ENCODE measurements at places on chromosomes 1 and 21.

DNA sequence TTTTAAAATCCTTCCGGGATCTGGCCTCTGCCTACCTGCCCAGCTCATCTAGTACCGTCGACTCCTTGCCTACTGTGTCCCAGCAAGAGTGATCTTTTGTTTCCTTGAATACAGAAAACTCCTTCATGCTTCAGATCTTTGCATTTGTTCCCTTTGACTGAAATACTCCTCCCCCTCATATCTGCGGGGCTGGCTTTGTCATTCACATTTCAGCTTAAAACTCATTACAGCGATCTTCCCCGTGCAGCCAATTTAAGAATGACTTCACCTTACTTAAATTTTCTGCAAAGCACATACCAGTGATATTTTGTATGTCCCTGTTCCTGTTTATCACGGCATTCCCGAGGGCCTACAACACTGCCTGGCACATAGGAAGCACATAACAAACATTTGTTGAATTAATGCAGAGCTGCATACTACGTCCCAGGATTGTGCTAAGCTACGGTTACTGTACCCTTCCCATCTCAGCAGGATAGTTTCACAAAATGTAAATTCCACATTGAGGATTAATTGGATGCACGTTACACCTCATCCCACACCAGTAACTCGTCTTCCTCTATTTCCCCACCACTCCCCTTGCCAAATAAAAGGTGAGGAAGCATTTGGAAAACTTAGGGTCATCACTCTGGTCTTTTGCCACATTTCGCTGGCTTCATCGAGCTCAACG lies 837 bp upstream of the DESI2 start:
- DNase-seq: no peak

DNA sequence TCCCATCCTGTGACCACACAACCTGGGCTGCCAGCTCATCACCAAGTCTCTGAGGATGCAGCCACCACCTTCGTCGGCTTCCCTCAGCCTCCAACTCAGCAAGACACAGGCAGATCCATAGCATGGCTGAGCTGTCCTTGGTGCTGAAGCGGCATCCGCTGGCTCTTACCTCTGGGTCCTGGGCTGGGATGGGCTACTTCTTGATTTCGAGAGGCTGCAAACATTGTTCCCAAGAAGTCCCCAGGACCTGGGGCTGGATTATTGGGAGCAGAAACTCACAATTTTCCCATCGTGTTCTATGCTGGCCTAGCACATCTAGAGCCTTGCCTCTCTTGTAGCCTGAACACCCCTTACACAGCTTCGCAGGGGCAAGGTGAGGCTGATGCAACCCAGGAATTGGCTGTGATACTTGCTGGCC lies 24.9 kb upstream of the C1QA start:
- DNase-seq: no peak

DNA sequence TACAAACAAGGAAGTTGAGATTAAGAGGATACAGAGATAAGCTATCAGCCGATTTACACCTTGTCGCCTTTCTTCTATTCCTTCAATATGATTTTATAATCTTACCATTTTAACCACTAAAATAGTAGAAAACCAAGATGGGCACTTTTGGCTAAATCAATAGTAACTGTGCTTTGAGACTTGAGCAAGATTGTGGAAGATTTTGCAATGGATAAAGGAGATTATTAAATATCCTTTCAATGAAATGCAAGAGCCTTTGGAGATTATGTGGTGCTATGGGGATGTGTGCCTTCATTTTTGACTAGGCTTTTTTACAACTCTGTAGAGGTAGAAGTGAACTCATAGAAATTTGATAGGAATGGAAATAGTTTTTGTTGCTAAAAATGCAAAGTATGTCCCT lies 33.7 kb downstream of the ADAMTS1 start:
- DNase-seq: no peak

- DNase-seq: no peak
Measured at GRCh38 chr1:156359973-156360372, 9.0 kb upstream of the RHBG start.

- DNase-seq: no peak
Measured at GRCh38 chr1:161954050-161954449, 69.6 kb downstream of the OLFML2B start.

DNA sequence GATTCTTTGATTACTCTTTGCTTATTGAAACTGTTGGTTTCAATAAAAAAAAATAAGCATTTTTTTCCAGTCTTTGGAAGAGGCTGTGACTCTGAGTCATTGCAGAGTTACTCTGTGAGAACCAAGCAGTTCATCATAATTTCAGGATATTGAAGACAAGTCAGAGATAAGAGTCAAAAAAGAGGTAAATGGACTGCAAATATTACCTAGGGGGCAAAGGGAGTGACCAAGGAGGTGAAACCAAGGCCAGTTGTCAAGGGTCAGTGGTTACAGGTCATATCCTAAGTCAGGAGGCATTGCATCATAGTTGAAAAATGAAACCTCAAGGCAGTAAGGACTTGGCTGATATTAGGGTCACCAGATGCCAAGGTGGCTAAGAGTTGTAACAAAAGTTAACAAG lies 597.1 kb upstream of the USP24 start:
- no peak for DNase-seq

DNA sequence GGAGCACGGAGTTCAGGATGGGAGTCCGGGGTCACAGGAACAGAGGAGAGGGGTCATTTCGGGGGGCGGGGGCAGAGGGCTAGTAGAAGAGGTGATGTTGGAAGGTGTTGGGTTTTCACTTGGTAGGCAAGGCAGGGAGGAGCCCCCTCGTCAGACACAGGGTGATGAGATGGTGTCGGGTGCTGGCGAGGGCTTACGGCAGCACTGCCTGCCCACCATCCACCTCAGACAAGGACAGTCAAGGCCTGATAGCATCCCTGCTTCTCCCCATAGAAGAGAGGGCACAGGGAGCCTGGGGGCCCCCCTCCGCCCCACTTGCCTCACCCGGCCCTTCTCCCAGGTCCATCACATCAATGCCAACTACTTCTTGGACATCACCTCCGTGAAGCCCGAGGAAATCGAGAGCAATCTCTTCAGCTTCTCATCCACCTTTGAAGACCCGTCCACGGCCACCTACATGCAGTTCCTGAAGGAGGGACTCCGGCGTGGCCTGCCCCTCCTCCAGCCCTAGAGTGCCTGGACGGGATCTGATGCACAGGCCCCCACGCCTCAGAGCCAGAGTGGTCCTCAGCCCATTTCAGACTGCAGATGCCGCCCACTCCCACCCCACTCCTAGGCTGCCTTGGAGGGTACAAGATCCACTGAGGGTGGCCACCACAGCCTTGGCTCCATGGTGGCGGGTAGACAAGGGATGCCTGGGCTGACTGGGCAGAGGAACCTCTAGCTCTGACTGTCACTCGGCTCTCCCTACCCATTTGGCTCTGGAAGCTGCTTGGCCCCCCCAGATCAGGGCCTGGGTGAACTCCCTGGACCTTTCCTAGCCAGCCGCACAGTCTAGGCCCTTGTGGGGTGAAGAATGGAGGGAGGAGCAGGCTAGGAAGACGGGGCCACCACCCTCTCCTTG lies 4.3 kb upstream of the MTFR1L start:
- no peak for DNase-seq

- no peak for DNase-seq
Measured at GRCh38 chr21:44931137-44931500, 8.7 kb upstream of the SLX9 start.

DNA sequence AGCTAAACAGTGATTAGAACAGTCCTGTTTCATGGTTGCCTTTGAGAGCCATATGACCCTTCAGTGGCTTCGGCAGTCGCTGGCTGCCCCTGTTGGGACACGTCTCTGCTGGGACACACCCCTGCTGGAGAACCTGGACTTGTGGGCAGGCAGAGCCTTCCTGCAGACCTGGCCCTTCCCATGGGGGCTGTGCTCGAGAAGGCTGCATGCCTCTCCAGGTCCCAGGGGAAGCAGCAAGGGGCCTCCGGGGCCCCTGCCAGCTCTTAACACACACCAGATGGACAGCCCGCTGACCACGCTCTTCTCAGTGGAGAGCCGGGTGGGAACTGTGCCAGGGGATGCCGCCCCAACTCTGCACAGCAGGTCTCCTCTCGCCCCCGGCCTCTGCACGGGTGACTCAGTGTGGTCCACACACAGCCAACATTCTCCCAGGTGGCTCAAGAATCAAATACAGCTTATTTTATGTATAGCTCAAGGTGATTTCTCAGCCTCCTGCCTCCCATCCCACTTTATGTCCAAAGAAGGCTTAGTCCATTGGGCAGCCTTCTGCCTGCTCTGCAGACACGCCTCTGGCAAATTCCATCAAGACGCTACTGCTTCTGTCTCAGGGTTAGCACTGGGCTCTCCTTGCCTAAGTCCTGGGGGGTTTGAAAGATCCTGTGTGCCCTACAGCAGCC lies 450.8 kb downstream of the KIF26B start:
- DNase-seq: no peak

GRCh38 chr1:29388170-29388569 lies 151.8 kb downstream of the PTPRU start:
- DNase-seq: no peak

GRCh38 chr1:203656796-203657747 lies 30.4 kb downstream of the ATP2B4 start:
- no peak for DNase-seq

- no peak for DNase-seq
Measured at GRCh38 chr1:227541796-227542152, 21.6 kb upstream of the ZNF678 start.

GRCh38 chr1:117284399-117285215 lies 73.9 kb upstream of the VTCN1 start:
- no peak for DNase-seq

- no peak for DNase-seq
Measured at GRCh38 chr1:32991386-32991785, 26.8 kb upstream of the RNF19B start.

- DNase-seq: no peak
Measured at GRCh38 chr1:185559151-185559550, 175.0 kb upstream of the HMCN1 start.

DNA sequence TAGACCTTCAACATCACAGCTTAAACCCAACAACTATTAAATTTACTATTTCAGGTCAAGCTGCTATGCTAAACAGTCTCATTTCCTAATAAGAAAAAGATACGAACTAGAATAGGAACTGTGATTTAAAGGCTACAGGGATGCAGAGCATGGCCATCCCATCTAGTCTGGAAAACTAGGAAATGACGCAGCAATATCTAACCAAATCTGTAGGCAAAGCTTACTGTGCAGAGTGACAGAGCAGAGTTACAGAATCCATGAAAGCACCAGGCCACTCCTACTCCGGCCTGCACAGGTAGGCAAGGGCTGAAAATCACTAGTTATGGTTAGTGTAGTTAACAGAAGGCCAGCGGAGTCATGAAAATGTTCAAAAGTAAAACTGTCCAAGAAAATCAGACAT lies 2.1 kb downstream of the HLCS start:
- no peak for DNase-seq

GRCh38 chr21:37623689-37624088 lies 257.1 kb downstream of the DYRK1A start:
- no peak for DNase-seq

- DNase-seq: no peak
Measured at GRCh38 chr1:162275622-162276175, 101.0 kb downstream of the SPATA46 start.

- no peak for DNase-seq
Measured at GRCh38 chr1:115437196-115437595, 99.1 kb upstream of the NGF start.

GRCh38 chr1:27481994-27482620 lies 7.9 kb downstream of the WASF2 start:
- no peak for DNase-seq

DNA sequence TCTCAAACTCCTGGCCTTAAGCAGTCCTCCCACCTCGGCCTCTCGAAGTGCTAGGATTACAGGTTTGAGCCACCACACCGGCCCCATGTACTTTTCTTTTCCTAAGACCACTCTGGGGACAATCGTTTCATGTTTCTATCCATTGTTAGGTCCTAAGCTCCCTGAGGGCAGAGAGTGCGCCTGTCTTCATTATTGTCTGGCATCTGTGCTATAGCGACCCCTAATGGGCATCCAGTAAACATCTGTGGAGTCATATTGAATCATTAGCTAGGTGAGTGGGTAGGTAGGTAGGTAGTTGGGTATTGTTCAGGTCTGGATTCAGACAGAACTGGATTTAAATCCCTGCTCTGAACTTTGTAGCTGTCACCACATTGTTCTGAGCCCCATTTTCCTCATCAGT lies 66.1 kb downstream of the TMEM53 start:
- DNase-seq: no peak

GRCh38 chr1:115911294-115911693 lies 65.0 kb upstream of the SLC22A15 start:
- DNase-seq: no peak

DNA sequence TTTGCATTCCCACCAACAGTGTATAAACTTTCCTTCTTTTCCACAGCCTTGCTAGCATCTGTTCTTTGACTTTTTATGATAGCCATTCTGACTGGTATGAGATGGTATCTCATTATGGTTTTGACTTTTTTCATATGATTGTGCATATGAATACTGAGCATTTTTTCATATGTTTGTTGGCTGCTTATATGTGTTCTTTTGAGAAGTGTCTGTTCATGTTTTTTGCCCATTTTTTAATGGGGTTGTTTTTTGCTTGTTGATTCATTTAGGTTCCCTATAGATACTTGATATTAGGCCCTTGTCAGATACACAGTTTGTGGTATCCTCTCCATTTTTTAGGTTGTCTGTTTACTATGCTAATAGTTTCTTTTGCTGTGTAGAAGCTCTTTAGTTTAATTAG lies 185.8 kb upstream of the SPAG17 start:
- no peak for DNase-seq

DNA sequence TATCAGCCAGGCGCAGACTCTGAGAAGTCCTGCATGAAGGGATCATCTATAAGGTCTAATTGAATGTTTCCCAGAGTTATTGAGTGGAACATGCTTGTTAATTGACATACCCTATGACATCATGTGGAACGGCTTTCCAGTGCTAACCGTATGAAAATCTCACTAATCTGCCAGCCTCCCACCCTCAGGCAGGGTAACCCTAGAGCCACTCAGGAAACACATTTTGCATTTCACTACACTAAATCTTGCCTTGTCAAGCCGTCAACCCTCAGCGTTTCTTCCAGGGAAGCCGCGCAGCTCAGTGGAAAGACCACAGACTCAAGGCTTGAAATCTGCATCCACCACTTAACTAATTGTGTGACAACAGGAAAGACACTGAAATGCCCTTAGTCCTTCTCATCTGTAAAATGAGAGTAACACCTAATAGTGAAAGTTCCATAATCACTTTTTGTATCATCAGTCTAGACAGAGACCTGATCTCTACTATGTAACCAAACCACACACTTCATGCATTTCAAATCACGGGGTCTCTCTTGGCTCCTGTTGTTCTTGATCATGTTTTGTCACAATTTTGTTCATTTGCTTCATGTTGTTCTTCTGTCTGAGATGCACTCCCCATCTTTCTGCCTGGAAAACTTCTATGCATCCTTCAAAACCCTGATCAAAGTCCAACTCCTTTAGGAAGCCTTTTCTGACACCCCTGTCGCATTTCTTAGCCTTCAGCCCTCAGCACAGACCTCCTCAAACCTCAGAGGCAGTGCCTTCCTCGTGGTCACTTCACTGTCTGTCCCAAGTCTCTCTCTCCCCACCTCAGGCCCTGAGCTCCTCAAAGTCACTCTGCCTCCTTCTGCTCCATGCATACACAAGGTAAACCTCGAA lies 246.5 kb downstream of the TOMM20 start:
- DNase-seq: no peak

- DNase-seq: no peak
Measured at GRCh38 chr1:166302989-166303758, 136.4 kb upstream of the FAM78B start.

- no peak for DNase-seq
Measured at GRCh38 chr21:45130324-45130774, 56.0 kb downstream of the ADARB1 start.

- DNase-seq: no peak
Measured at GRCh38 chr1:206575165-206575893, 36.9 kb downstream of the EIF2D start.

- no peak for DNase-seq
Measured at GRCh38 chr1:21284206-21285054, 5.8 kb downstream of the ECE1 start.

- DNase-seq: no peak
Measured at GRCh38 chr1:219812491-219813203, 115.7 kb downstream of the SLC30A10 start.

All from cortex of kidney (tissue), 1 donor.